Smooth muscle cell of the coronary artery (primary cell): ENCODE measurements at places on chromosomes 5 and 9. TPM values are rescaled to one million over a fixed set of nuclear protein-coding genes. Genes with fewer than 3 reads are reported as not detected.

The IGFBPL1 gene
- not detected in 2 replicates for total RNA-seq

The MLANA gene
- total RNA-seq = not detected in 2 replicates

The ZBED3 gene
- total RNA-seq = under 0.01 and 0.75 TPM in 2 replicates

The OTULINL gene
- under 0.01 and 0.08 TPM in 2 replicates for total RNA-seq

The NPR3 gene
- total RNA-seq = 35.7 and 58.0 TPM in 2 replicates

The SV2C gene
- total RNA-seq = not detected in 2 replicates

The KLHL9 gene
- total RNA-seq = 25.9 and 31.9 TPM in 2 replicates

The QRFP gene
- not detected in 2 replicates for total RNA-seq

The CDKN2A gene
- 19.0 and 44.6 TPM in 2 replicates for total RNA-seq

The DDX4 gene
- total RNA-seq = not detected in 2 replicates

The NPDC1 gene
- total RNA-seq = 9.5 and 11.6 TPM in 2 replicates

The DNAJB5 gene
- total RNA-seq = 6.3 and 18.3 TPM in 2 replicates

The ZDHHC11B gene
- 0.12 TPM in 1 of 2 replicates, not detected in the other for total RNA-seq

The PKN3 gene
- total RNA-seq = 0.35 and 1.4 TPM in 2 replicates

The LVRN gene
- 0.30 and 1.5 TPM in 2 replicates for total RNA-seq

The TAF11L14 gene
- not detected in 2 replicates for total RNA-seq
